SIG-M5 (cell line): ENCODE measurements at places on chromosomes 2 and 18.

DNA sequence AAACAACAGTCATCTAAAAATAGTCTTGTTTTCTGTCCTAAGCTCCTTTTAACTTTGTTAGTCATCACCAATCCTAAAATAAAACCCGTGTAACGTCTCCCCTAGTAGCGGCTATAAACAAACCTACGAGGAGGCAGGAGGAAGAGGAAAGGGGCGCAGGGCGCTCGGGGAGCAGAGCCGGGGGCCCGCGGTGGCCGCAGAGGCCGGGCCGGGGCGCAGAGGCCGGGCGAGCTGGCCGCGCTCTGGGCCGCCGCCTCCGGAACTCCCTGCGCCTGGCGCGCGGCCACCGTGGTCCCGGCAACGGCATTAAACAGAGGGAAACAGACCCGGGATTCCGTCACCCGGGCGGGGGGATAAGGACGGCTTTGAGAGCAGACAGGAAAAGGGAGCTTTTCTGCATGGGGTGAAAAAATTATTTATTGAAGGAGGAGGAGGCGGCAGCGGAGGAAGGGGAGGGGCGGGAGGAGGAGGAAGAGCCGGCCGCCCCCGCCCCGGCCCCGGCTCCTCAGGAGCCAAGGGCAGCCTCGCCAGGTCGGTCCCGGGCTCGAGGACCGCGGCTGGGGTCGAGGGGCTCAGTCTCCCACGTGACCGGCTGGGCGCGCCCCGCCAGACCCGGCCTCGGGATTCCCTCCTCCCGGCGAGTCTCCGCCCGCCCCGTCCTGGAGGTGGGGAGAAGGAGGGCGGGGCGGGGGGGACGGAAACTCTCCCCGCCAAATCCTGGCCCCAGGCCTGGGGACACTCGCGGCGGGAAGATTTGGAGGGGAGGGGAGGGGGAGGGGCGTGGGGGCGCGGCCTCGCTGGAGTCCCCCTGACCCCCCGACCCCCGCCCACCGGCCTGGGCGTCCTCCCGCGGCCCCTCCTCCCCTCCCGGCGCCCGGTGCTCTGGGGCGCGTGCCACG, 1.8 kb upstream of the NFATC1 start:
- no peak for DNase-seq

DNA sequence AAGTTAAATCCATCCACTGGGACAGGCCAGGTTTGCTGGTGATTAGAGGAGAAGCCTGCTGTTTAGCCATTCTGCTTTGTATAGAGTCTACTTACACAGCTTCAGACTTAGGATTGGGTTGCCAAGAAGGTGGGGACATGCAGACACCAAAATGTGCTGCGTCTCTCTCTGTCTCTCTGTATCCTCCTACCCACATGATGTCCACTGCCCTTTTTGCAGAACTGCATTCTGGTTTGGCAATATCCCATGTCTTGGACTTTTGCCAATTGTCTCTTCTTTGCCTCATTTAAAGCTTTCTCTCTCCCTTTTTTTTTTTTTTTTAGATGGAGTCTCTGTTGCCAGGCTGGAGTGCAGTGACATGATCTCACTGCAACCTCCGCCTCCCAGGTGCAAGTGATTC, 261.1 kb upstream of the FN1 start:
- no peak for DNase-seq

DNA sequence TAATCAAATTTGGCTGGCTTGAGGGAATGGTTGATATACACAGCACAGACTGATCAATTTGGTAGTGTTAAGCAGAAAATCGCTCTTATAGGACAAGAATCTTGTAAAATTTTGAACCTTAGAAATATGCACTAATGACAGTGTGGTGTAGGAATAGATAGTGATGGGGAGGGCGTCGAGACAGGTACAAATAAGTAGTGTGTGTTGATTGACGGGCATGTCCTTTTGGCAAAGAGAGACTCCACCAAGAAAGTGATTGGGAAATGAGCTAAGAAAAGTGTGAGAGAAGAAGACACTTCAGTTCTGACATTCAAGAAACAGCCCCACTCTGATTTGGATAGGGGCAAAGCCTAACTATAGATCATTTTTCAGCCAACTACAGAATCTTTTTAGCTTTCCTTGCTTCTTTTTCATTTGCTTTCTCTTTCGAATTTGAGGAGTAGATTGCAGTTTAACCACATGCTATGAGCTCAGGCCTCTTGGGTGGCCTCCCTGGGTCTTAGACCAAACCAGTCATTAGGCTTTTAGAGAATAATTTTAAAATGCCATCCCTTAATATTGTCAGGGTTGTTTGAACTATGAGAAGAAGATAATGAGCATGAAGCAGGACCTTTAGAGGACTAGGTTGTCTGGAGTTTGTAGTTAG, 127.1 kb downstream of the CERS6 start:
- no peak for DNase-seq

DNA sequence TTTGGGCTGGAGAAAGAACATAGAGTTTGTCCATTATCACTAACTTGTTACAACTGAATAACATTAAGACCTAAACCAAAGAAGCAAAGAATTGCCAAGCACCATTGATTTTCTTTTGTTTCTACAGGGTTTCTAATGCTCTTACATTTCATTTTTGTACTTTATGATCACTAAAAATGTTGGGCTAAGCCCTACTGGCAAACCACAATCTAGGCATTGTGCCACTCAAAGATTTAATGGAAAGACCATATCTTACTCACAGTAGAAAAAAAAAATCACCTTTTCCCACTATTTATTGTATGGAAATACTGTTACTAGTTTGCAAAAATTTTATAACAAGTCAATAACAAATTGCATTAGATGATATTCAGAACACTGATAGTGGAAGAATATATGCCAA, 447.4 kb upstream of the PKDCC start:
- no peak for DNase-seq

GRCh38 chr2:130261970-130262760, 63.9 kb upstream of the TUBA3E start:
- DNase-seq = no peak

DNA sequence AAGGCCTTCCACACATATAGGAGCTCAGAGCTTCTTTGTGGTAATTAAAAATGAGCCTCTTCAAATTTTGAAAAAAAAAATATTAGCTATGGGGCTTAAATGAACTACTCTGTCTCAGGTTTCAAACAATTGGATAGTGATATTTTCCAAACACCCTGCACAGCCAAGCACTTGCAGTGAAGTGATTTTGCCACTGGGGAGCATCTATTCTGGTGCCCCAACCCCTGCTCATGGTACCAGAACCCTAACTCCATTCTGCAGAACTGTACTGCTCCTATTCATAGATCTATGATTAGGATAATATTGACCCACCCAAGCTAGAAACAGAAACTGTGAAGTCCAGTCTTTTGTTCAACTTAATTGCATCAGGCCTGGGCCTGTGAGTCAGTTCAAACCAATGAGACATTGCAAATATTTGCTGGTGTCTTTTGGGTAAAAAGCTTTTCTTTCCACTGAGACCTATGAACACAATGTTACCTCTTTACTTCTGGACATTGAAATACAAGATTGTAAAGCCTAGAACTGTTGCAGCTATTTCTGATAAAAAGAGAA, 324.0 kb downstream of the GALNT13 start:
- no peak for DNase-seq

DNA sequence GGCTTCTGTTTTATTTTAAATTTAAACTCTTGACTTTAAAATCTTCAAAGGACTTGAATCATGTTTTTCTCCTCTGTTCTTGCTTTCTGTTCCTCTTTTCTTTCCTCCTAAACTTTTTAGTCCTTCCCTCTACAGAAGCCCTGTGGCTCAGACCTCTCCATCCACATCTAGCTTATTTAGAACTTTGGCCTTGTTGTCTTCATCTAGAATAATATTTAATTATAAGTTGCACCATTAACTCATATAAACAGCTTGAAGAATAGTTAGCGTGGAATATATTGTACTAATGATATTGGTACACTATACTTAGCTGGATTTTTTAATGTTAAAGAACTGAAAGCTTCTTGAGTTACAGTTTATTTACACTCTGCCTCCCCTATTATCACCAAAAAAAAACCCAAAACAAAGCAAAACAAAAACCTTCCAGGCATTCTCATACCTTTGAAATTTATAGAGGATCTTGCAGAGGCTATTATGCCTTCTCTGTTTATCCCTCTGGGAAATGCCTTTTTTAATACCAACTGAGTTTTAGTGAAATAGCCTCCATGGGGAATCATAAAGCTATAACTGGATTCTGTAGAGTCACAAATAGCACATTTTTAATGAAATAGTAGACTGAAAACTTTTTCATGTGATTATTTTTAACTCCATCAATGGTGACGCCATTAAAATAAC, 9.2 kb upstream of the CCDC141 start:
- DNase-seq = no peak

GRCh38 chr2:241184901-241185300, 3.6 kb upstream of the ANO7 start:
- DNase-seq = no peak

DNA sequence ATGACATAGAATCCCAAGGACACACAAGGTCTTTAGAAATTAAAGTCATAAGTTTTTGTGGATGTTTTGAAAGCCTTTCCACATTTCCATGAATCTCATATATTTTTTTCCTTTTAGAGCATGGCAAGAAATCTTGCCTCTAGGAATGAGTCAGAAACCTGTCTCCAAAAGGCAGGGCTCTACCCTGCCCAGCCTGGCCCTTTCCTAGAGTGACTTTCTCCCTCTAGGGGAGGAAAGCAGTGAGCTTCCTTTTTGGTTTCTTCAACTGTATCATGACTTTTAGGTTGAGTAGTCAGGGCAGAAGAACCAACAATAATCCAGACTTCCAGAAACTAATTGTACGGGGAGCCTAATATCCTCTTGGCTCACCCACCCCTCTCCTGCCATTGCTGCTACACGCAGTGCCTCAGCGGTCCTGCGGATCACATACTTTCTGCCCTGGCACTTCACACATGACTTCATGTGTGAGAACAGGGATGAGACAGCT, 300.3 kb downstream of the AGPS start:
- no peak for DNase-seq

GRCh38 chr2:68169308-68169707, 11.6 kb downstream of the PNO1 start:
- DNase-seq = no peak

- no peak for DNase-seq
These were observed 84.2 kb upstream of the ID2 start for GRCh38 chr2:8597559-8598225.

DNA sequence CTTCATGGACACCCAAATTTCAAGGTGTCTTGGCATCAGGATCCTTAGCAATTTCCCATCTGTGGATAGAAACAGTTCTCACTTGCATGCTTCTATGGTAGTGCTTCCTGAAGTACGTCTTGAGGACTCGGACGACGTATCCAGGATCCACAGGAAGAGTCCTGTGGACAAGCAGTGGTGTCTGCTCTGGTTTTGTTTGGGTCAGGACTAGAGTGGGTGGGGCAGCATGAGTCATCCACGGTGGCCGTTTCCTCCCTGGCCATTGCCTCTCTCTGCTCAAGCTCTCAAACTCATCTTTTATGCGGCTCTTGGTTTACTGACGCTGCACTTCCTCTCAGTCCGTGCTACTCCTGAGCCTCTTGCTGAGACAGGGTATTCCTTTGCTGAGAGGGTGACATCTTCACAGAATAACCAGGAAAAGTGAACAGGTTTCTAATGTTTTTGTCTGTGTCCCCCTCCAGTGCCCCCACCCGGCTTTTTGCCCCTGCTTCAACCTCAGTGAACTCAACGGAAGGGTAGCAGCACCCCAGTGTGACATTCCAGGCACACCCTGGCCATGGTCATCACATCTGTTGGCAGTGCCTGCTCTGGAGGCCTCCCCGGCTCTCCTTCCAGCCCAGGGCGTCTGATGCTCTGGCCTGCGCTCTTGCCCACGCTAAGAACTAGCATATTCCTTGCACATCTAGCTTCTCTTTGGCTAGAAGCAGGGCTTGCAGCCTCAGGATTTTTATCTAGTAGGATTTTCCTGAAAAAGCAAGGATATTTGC, 62.2 kb downstream of the ARMC9 start:
- DNase-seq = no peak

DNA sequence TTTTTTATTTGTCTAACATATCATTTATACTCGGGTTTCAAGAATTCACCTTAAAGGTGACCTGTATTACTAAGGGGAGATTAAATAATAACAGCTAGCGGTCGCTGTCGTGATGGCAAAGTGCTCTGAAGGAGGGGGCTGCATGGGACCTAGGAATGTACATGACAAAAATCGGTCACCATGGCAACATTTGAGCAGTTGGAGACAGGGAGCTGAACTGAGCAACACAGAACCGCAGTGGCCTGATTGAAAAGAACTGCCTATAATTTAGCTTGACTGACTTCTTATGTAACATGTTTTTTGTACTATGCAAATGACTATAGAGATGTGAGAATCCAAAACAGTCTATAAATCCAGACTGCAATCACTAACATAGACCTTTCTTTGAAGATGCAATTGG, 34.3 kb upstream of the EPHA4 start:
- no peak for DNase-seq

GRCh38 chr18:2070631-2071030, 500.7 kb downstream of the METTL4 start:
- DNase-seq = no peak

GRCh38 chr18:27645929-27646328, 460.8 kb upstream of the CHST9 start:
- DNase-seq = no peak

GRCh38 chr2:19746611-19747309, 155.0 kb downstream of the TTC32 start:
- no peak for DNase-seq

DNA sequence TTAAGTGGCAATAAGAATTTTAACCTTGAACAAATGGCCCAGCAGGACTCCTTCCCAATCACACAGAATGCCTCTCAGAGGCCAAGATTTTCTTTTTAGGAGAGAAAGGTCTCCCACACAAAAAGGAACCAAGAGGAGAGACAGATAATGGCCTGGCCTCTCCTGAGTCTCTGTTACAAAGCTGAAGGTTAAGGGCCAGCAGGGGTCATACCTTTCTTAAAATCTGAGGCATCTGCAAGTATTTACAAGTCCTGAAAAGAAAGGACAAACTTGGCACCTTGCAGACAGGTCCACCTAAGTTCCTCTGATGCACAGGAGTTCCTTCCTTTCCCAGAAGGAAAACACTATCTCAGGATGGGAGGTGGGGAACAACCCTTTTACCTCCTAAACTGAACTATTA, 142.3 kb downstream of the TMEM163 start:
- no peak for DNase-seq
